ENCODE measurements at places on chromosomes 3 and 15. TPM values are rescaled to one million over a fixed set of nuclear protein-coding genes. Genes with fewer than 3 reads are reported as not detected.
A peak's percentile ranks its signal among the peaks of the same experiment; 100 is the strongest.

Gene FAM81A
- 2.4 TPM for total RNA-seq

DNA sequence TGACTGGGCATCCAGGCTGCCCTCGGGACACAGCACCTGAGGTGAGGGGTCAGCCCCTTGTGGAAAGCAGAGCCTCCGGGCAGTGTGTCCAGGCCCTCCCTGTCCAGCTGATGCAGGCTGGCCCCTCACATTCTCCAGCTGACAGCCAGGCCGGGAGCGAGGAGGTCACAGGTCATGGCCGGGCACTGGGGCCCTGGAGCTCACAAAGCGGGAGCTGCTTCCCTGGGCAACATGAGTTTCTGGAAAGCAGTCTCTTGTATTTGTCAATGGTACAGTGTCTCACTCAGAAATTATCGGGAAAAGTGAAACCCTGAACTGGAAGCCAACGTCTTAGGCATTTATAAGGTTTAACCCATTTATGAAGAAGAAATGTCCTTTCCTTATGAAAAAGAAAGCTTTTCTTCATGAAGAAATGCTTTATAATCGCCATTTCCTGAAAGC lies 118.5 kb downstream of the OPA1 start:
- DNase-seq = no peak

Gene ROBO1
- total RNA-seq = 107 TPM

DNA sequence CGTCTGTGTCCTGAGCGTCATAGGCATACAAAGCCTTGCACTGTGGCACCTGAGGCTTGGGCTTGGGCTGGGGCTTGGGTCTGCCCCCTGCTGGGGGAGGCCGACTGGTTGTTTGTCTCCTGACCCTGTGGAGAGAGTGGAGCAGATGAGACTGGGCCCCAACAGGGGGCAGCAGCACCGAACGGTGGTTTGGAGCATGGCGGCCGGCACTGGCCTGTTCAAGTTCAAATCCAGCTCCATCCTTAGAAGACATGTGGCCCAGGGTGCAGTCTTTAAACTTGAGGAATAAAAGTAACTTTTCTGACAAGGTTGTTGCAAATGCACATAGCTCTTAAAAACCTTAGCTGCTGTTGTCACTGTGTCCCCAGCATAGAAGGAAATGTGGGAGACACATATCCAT lies 33.3 kb downstream of the CCNB2 start:
- DNase-seq = peak; percentile 83

DNA sequence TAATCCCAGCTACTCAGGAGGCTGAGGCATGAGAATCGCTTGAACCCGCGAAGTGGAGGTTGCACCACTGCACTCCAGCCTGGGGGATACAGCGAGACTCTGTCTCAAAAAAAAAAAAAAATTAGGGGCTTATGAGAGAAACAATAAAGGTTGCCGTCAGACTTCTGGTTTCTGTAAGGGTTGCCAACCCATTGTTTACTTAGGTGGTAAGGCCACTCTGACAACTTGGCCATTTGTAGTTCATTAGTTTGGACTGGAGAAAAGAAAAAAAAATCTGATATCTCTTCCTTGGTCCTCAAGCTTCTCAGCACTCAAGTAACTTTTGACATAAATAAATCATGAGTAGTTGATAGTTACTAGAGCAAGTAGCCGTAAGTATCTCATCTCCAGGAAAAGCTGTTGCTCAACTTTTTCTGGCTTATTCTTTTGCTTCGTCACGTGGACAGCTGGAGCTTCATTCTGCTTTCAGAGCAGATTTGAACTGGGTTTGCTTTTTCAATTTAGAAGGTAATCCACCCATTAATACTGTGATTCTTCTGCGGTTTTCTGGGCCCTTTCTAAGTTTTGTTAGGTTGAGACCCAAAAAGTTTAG lies 9.4 kb downstream of the SNX1 start:
- DNase-seq = no peak

Gene GPR27
- total RNA-seq = 14.7 TPM

Gene PPP1R2
- 34.0 TPM for total RNA-seq

Gene EPHB3
- 6.3 TPM for total RNA-seq

GRCh38 chr15:40320931-40321371 lies 2.5 kb upstream of the INAFM2 start:
- DNase-seq = peak; percentile 50

Gene PLXND1
- total RNA-seq = 63.9 TPM

- DNase-seq = no peak
Measured at GRCh38 chr3:124172816-124173215, 180.9 kb upstream of the ROPN1 start.

Gene MUSTN1
- 3.3 TPM for total RNA-seq

DNA sequence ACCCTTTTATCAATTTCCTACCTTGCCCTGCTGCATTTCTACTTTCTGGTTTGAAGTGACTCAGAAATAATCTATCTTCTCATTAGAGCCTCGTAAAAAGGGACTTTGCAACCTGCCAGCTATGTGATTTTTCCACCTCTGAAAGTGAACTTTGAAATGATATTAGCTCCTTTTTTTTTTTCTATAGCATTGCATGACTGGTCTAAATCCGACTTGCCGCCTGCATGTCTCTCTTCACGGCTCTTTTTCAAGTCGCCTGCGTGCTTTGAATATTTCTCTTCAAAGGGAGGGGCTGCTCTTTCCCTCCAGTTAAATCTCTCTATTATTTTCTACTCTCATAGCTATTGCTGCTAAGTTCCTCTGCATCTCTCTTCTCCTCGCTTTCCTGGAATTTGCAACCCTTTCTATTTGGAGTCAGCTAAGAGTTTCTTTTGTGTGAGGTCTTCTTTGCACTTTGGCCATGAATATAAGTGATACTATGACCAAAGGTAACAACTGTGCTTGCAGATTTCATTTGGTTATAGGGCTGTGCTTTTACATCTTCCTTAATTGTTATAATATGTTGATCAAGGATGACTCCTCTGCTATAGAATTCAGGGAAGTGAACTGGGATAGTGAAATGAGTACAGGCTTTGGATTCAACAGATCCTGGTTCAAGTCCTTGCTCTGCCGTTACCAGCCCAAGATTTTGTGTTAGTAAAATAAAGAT lies 541.1 kb downstream of the AGBL1 start:
- DNase-seq = no peak

DNA sequence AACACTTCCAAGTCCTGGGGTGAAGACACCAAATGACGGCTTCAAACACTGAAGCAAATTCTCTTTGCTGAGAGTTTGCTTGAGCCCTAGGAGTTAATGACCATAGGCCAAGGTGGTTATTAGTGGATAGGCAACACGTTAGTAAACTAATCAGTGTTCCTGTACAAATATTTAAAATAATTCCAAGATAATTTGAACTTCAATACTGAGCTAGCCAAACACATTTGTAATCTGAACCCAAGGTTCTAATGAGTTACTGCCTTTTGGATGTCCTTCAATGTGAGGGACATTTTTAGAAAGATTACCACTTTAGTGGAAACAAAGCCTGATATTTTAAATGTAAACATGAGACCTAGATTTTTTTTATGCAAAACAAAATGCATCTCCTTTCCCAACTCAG lies 94.6 kb downstream of the THRB start:
- DNase-seq = no peak

GRCh38 chr3:127073941-127074820 lies 91.3 kb downstream of the PLXNA1 start:
- no peak for DNase-seq

- DNase-seq = no peak
Measured at GRCh38 chr3:117756563-117756962, 1047.0 kb downstream of the TUSC7 start.

- DNase-seq = peak; percentile 97
Measured at GRCh38 chr3:132034486-132035464, at the start of gene CPNE4. Gene CPNE4 (minus strand): TSS chr3:132035014.

Gene CPLX3
- 0.09 TPM for total RNA-seq

- DNase-seq = no peak
Measured at GRCh38 chr3:13518516-13518953, 30.4 kb upstream of the FBLN2 start.

Gene PODXL2
- 37.8 TPM for total RNA-seq

Gene BTLA
- total RNA-seq = 0.37 TPM

Gene ATP2C1
- 68.4 TPM for total RNA-seq

Gene AGBL1
- not detected for total RNA-seq

Gene PRSS50
- total RNA-seq = 1.4 TPM

DNA sequence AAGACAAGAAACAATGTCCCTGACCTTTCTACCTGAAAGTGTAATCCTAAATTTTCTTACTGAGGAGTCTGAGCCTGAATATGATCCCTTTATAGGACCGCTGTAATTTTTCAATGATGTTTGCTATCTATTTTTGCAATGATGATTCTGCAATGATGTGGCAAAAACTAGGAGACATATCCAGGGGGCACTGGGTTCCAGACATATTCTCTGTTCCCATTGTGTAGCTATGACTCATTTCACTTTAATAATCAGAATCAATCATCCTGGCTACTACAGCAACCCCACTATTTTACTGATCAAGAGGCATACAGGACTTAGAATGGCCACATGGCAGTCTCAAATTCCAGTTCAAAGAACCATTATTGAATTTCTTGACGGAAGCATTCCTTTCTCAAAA lies 85.9 kb downstream of the AQR start:
- DNase-seq = no peak

GRCh38 chr3:107963581-107963980 lies 127.2 kb downstream of the CD47 start:
- DNase-seq = no peak

Gene OSBPL10
- total RNA-seq = 81.6 TPM

- no peak for DNase-seq
Measured at GRCh38 chr15:31758126-31758525, 272.2 kb upstream of the CHRNA7 start.

DNA sequence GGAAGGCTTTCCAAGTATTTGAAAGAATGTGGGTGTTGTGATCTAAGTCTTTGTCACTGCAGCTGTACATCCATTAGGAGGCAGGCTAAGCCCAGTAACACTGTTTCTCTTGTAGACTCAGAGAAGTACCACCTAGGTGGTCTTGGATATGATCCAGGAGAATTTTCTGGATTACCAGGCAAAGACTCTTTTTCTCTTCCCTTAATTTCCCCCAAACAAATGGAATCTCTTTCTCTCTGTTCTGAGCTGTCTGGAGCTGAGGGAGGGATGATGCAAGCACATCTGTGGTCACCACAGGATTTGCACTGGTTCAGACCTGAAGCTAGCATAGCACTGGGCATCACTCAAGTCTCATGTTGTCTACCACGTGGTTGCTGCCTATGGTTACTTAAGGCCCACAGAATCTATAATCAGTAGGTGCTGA lies 227.6 kb downstream of the NECTIN3 start:
- no peak for DNase-seq

- no peak for DNase-seq
Measured at GRCh38 chr15:52737720-52738119, 52.4 kb downstream of the ONECUT1 start.

Gene GPR87
- not detected for total RNA-seq

Gene UACA
- 44.8 TPM for total RNA-seq

- DNase-seq = no peak
Measured at GRCh38 chr15:100134089-100134583, 207.6 kb downstream of the ADAMTS17 start.

Gene AP4E1
- 8.7 TPM for total RNA-seq

Gene DISP2
- total RNA-seq = 1.0 TPM

- no peak for DNase-seq
Measured at GRCh38 chr15:53346583-53346982, 412.9 kb downstream of the WDR72 start.

Measured in WTC11 (cell line).